Cerebellar nuclear complex (tissue), 1 donor: ENCODE measurements at places on chromosomes 6 and 20.

DNA sequence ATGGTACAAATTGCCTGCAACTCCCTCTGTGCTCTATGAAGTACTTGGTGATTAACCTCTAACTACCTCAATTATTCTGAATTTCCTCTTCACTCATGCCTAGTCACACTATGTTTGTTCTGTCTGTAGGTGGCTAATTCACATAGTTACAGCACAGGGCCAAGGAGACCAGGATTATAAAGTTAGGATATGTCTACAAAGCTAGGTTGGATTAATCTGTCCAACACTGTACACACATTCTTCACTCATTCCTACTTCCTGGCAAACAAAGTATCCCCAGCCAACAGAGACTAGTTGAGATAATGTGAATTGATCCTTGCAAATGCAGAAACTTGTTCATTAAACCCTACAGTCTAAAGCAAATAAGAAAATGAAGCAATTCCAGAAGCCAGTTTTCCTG is 269.8 kb downstream of the HACE1 start:
- no peak for DNase-seq

GRCh38 chr6:81401970-81402690 is 350.4 kb downstream of the TENT5A start:
- no peak for DNase-seq

- no peak for DNase-seq
Observed at GRCh38 chr20:36919715-36920333, 31.7 kb downstream of the SAMHD1 start.

- DNase-seq = no peak
Observed at GRCh38 chr6:10838794-10839333, 525 bp upstream of the MAK start.

- no peak for DNase-seq
Observed at GRCh38 chr6:112199001-112199403, 55.4 kb downstream of the LAMA4 start.

- no peak for DNase-seq
Observed at GRCh38 chr6:159312206-159312605, 143.0 kb downstream of the FNDC1 start.

DNA sequence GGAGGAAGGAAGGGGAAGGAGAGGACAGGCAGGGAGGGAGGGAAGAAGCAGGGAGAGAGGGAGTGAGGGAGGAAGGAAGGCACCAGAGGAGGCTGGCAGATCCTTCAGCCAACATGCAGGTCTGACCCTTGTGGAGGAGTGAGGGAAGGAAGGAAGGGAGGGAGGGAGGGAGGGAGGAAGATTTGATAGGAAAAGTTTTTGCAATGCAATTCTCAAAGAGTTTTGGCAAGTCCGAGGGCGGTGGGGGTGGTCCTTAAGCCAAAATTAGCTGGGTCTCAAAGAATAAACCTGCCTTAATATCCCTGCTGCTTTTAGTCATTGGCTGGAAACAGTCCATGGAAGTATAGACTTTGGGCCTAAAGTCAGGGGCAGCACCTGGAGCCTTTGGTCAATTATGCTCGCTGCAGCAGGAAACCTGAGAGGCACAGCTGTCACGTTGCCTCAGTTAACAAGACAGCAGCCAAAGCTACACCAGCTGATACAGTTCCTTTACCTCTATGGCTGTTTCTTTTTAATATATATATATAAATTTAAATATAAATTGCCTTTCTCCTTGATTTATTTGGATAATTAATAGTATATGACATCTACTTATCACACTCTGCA is 115.7 kb upstream of the RALGAPA2 start:
- DNase-seq = no peak

DNA sequence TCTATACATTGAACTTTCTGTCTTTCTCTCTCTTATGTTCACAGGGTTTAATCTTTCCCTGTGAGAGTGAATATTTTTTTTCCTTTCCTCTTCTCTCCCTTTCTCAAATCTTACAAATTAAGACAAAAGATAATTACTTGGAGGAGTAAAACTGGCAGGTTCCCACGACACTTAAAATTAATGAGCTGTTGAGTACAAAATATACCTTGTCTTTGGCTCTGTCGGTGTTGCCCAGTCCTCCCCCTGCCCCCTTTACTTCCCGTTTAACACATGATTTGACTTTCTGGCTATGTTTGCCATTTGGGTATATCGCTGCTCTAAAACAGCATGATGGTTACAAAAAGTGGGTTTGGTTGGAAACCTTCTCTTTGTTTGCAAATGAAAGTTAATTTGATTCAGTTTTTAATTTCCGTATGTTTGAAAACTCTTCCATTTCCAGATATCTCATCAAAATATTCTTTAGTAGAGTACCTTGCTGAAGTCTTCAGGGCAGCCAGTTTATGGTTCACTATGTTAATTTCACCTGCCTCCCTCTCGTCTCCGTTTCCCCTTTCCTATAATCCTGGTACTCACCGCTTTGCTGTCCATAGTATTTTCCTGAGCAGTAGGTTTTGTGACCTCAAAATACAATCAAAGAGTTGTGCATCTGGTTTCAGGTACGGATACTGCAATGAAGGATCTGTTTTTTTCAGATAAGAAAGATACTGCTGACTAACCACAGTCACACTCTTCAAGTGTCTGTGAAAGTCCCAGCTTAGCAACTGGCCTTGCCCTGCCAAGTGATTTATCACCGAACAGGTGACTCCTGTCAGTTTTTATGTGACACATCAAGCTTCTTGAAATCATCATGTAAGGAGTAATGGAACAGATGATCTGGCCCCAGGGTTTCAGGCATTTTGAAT is 181.2 kb downstream of the DTNBP1 start:
- DNase-seq = no peak

GRCh38 chr6:166341977-166342348 is 382 bp downstream of the SFT2D1 start:
- no peak for DNase-seq

GRCh38 chr20:45971425-45971674 is 653 bp downstream of the ZNF335 start:
- DNase-seq = no peak
